ENCODE measurements at places on chromosomes 2 and 18.

DNA sequence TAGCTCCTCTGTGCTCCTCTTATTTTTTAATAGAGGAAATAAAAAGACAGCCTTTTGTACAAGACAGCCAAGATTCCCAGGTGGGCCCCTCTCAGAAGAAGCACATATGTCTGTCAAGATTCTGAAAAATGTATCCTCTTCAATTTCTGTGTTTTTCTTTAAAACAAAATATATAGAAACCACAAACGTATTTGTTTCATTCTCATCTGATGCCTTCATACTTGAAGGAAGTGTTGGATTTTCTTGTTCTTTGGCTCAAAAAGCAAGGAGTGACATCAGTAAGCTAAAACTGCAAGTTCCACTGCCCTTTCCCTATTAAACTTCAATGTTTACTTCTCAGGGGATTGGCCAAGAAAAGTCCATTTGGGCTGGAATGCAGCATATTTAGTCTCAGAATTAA lies 193.8 kb upstream of the OSR1 start:
- DNase-seq = no peak

- DNase-seq = no peak
Observed at GRCh38 chr2:23901966-23902846, 24.7 kb downstream of the ATAD2B start.

DNA sequence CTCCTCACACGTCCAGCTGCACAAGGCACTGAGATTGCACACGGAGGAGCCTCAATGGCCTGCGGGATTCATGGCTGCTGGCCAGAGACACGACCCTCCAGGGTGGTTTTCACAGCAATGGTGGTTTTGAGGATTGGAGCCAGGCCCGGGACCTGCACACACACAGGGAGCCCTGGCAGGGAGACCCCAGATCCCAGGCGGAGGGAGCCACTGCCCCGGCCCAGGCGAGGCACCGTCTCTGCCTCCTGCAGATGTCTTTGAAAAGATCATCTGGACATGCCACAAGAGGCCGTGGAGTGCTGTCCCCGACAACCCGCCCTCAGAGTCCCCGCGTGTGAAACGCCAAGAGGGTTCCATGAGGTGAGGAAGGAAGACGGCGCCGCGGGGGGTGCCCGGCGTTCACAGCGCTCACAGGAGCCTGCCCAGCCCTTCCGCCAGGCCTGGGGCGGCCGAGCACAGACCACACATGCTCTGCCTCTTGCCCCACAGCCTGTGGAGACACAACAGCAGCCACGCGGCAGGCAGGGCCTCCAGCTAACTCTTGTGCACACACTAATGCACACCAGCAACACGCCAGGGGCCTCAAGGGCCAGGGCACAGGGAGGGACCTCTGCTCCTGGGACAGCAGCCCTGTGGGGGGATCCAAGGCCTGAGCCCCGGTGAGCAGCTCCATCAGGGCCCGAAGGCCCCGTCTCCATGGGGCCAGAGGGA lies 72.8 kb upstream of the CTDP1 start:
- DNase-seq = no peak

- no peak for DNase-seq
Observed at GRCh38 chr2:159900343-159900742, 102.3 kb upstream of the CD302 start.

GRCh38 chr2:8453904-8454302 lies 228.0 kb upstream of the ID2 start:
- DNase-seq = no peak

- DNase-seq = no peak
Observed at GRCh38 chr18:65145312-65145711, 605.5 kb upstream of the CDH7 start.

DNA sequence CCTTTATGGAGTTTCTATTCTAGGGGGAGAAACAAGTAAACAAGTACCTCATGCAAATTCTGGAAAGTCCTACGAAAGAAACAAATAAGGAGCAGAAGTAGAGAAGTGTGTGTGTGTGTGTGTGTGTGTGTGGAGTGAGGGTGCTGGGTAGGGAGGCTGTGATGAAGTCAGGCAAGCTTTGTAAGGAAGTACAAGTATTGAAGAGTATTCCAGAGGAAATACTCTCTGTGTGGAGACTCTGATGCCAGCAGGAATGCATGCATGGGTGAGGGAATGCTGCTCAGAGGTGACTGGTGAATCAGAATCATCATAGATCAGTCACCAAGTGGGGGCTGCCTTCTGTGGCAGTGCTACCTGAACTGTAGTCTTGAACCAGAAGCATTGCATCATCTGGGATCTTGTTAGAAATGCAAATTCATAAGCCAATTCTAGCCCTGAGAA lies 34.5 kb downstream of the SLC4A3 start:
- DNase-seq = no peak

- DNase-seq = no peak
Observed at GRCh38 chr18:25298853-25299274, 53.1 kb downstream of the ZNF521 start.

GRCh38 chr2:161353543-161353942 lies 45.3 kb downstream of the PSMD14 start:
- no peak for DNase-seq

DNA sequence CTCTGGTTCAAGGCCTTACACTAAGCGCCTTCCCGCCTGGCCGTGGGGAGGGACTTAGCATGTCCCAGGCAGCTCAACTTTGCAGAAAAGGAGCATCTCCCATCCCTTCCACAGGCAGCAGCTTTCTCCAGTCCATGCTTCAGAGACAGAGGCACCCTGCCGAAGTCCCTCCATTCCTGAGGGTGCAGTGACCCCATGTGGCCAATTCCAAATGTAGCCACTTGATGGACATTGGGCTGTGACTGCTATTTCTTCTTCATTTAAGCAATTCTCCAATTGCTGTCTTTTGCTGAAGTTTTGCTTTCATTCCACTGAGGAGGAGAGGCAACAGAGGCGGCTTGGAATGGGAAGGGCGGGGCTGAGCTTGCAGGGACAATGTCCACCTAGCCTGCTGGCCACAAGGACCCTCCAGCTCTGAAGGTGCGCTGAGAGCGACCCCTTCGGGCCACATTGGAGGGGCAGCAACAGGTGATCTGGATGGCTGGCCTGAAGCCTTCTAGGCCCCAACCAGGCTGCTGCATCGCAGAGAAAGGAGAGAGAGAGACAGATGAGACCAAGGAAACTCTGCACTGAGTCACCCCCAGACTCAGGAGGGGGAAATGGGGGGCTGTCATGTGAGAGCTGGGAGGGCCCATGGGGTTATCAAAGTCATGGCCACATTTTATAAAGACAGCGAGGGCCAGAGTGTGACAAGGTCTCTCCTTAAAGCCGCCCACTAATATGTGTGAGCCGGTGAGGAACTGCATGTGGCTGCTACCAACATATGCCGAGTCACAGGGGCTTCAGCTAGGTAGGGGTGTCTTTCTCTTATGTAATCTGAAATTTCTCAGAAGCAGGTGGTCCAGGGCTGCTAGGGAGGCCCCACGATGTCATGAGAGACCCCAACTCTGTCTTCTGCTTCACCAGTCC lies 61.3 kb downstream of the LONRF2 start:
- DNase-seq = peak; percentile 21

- no peak for DNase-seq
Observed at GRCh38 chr2:239534581-239535412, 134.0 kb upstream of the HDAC4 start.

DNA sequence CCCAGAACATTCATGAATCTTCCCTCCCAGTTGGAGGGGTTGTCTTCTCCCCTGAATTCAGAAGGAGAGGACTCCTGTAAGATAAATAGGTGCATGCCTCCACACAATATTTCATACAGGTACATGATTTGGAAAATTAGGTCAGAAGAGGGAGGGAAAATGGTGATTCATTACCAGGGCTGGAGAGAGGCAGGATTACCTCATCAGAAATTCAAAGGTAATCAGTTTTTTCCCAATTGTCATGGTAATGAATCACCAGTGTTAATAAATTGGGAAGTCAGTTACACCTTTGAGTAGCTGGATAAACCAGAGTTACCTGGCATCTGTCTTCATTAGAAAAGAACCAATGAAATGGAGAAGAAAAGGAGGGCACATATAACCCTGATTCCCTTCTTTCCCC lies 128.5 kb downstream of the EN1 start:
- no peak for DNase-seq

GRCh38 chr2:205640716-205641115 lies 41.6 kb upstream of the NRP2 start:
- DNase-seq = no peak

- no peak for DNase-seq
Observed at GRCh38 chr18:44682201-44682870, 1.6 kb downstream of the SETBP1 start.

DNA sequence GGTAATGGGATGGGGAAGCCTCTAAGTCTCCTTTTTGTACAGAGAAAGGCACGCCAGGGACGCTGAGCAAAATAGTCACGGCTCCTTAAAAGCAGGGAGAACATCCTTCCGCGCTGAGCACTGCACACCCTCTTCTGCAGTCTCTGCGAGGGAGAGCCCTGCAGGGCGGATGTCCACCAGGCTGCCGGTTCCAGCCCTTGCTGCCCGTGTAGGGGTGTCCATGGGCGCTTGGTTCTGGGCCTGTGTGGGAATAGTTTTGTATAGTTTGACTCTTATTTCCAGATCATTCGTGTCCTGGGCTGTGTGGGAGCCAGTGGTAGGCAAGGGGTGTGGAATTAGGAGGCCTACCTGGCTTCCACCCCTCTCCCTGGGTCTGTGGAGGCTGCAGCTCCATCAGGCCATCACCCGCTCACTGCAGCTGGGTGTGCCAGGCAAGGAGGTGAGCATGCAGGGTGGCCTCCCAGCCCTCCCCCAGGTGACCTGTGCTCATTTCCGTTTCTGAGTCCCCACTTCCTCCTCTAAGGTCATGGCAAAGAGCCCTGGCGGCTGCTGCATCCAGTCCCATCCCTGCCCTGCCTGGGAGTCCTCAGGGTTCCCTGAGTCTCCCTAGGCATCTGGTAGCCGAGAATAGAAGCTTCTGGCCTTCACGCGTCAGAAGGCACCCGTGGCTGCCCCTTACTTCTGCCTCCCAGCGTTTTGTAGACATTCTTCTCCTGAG lies 202.6 kb downstream of the LDLRAD4 start:
- DNase-seq = no peak

GRCh38 chr2:151052850-151053660 lies 208.6 kb downstream of the RBM43 start:
- DNase-seq = no peak

DNA sequence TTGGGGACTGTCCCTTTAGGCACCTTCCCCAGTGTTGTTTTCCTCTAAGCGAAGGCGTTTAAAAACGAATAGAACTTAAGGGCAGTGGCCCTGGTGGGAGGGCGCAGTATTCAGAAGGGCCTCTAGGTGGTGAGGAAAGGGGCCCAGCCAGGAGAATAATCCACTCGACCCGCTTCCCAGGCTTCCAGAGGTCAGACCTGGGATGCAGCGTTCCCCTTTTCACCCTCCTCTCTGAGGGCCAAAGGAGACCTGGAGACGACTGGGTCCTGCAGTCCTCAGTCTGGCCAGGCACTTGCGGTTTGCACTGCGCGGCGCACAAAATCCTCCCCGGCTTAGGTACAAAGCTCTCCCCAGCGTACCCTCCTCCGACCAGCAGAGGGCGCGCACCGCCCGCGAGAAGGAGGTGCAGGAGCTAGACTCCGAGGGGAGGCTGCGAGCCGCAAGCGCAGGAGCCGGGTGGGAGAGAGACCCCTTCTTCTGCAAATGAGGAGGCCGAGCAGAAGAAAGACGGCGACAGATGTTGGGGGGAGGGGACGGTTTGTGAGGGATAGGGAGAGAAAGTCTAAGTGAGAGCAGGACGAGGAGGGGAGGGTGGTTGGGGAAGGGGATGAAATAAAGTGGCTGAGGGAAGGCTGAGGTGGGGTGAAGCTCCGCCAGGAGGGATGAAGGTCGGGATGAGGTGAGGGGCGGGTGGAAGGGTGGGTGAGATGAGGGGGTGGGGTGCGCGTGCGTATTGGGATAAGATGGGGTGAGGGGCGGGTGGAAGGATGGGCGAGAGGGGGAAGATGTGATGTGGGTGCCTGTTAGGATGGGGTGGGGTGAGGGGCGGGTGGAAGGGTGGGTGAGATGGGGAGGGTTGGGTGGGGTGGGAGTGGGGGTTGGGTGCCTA lies 4.9 kb downstream of the FEV start:
- DNase-seq = peak; percentile 90

DNA sequence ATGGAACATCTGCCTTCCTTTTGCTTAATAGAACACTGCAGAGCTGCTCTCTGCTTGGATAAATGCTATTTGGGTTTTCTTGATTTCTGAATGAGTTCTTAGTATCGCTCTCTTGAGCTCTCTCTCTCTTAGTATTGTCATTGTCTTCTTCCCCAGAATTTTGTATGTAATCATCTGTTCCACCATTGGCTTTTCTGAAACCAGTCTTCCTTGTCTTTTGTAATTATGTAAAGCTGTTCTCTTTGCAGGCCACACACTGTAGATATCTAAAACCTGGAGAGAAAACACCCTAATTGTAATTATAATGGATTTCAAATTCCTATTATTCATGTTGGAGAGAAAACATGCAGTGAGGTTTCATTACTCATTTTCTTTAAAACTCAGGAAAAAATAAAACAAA lies 333.1 kb upstream of the CHAC2 start:
- DNase-seq = no peak

- no peak for DNase-seq
Observed at GRCh38 chr2:64426183-64426952, 27.6 kb upstream of the LGALSL start.

DNA sequence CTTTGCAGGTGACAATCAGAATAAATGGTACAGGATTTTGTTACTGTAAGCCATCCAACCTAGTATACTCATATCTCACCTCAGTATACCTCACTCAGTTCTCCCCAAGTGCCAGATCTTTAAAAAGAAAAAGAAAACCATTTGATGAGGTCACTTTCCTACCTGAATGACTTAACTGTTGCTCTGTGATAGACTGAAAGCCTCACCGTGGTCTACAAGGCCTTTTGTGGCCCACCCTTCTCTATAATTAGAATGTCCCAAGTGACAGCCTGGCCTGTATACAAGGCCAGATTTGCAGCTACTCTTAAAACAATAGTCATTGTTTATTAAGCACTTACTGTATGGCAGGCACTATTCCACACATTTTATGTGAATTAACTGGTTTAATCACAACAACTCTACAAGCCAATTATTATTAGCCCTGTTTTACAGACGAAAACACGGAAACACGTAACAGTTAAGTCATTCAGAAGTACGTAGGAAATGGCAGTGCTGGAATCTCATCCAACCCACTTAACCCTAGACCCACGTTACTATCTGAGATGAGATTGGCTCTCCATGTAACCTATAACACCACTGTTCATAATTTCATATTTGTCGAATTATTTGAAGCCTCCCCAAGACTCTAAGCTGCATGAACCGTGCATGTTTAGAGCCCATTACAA lies 28.3 kb downstream of the PKP4 start:
- DNase-seq = peak; percentile 12

GRCh38 chr2:173817582-173817981 lies 147.6 kb downstream of the SP3 start:
- DNase-seq = no peak

- DNase-seq = no peak
Observed at GRCh38 chr18:25186871-25187270, 165.1 kb downstream of the ZNF521 start.

DNA sequence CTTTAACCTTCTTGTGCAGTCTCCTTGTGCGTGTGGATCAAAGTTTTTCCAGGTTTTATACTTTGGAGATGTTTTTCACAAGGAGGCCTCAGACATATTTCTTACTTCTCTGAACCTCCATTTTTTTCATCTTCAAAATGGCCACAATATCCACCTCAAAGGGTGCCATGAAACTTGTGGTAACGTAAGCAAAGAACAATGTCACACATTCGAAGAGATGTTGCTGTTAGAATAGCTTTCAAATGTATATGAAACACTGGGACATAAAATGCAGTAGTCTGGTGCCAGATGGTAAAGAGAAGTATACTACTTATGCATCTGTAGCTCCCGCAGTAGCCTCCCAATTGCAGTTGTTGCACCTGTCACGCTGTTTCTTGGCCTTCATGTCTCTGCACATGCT lies 2.6 kb upstream of the KRCC1 start:
- DNase-seq = no peak

GRCh38 chr2:1769703-1770422 lies 25.5 kb upstream of the PXDN start:
- peak; percentile 61 for DNase-seq

Data from activated T-cell treated with anti-CD3 and anti-CD28 coated beads, Interleukin-2, amount 50 U/mL, for 72 hours (primary cell).